ENCODE measurements at places on chromosomes 2 and 18.

- DNase-seq: no peak
Measured at GRCh38 chr2:217643789-217644301, 358.9 kb downstream of the TNS1 start.

DNA sequence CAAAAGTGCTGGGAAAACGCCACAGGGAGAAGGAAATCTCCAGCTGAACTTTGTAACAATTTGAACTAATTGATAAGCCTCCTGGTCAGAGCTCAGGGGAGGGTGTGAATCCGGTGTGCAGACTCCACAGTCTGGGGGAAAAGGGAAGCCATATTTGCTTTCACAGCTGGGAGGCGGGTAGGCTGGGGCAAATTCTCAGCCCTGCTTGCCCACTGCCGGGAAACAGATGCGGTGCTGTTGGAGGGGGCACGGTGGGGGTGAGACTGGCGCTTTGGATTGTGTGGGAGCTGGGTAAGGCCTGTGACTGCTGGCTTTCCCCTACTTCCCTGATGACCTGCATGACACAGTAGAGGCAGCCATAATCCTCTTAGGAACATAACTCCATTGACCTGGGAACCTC lies 134.8 kb downstream of the ADCYAP1 start:
- no peak for DNase-seq

GRCh38 chr18:8654503-8655451 lies 45.5 kb downstream of the RAB12 start:
- no peak for DNase-seq

DNA sequence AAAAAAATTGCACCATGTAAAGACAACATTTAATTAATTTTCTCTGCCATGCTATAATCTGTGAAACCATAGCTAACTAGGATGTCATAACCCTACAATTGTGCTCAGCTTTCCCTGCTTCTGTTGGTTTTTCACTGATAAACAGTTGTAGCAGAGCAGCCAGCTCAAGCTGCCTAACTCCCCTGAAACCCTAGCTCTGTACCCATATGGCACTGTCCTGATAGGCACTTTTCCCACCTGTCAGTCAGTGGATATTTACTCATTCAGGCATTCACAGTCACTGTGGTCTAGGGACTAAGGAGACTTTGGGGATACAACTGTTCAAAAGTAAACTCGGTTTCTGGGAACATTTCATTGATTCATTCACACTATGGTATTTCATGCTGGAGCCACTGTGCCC lies 407.0 kb downstream of the DSEL start:
- DNase-seq: no peak

- DNase-seq: no peak
Measured at GRCh38 chr2:196703695-196704094, 64.2 kb downstream of the CCDC150 start.

- DNase-seq: no peak
Measured at GRCh38 chr2:234279637-234280036, 217.2 kb downstream of the ARL4C start.

GRCh38 chr2:240234503-240234951 lies 94.1 kb upstream of the OTOS start:
- DNase-seq: no peak

- no peak for DNase-seq
Measured at GRCh38 chr2:109560265-109560664, 53.5 kb downstream of the SEPTIN10 start.

DNA sequence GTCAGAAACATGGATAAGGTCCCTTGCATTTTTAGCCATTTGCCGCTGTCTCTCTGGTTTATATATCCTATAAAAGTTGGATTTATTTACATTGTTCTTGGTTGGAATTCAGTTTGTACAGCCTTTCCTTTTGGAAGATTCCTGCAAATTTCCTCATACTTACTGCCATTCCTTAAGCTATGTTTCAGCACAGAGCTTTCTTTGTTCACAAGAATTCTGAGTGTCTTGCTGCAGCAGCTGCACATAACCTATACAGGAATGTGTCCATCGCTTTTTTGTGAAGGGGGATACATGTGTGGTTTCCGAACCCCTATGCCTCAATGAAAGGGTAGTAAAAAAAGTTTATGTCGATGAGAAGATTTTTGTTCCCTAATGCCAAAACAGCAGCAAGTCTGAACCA lies 48.3 kb upstream of the CCDC68 start:
- no peak for DNase-seq

GRCh38 chr2:110843496-110843895 lies 111.1 kb downstream of the ACOXL start:
- DNase-seq: no peak

DNA sequence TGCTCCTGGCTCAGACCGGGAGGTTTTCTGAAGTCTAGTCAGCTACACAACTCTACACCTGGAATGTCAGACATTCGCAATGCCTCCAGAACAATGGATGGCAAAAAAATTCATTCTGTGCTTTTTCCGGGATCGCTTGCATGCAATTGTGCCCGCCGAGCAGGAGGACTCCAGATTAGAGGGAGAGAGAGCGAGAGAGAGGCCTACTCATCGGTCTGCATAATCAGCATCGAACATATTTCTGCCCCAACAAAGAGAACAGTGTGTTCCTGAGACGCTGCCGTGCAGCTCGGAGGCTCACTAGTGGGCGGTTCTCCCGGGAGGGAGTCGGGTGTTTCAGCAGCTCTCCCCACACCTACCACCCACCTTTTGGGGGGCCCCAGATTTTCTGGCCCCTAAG lies 117.1 kb downstream of the KLHL29 start:
- no peak for DNase-seq

GRCh38 chr2:182406221-182406620 lies 20.6 kb downstream of the PDE1A start:
- no peak for DNase-seq

DNA sequence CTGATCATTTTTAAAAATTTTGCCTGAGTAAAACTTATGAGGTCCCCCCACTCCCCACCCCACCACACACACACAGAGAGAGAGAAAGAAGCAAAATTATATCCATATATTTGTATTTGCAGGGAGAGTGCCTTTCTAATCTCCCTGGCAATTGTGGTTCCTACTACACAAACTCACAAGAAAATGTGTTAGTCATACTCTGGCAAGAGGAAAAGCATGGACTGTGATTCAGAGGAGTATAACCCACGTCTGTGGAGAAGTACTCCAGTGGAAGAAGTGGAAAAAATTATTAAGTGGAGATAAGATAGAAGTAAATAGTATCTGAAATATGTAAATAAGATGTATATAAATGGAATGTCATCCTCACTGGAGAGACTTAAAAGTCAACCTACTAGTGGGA lies 114.0 kb downstream of the DSEL start:
- DNase-seq: no peak

GRCh38 chr18:60664736-60665135 lies 292.2 kb upstream of the MC4R start:
- no peak for DNase-seq

DNA sequence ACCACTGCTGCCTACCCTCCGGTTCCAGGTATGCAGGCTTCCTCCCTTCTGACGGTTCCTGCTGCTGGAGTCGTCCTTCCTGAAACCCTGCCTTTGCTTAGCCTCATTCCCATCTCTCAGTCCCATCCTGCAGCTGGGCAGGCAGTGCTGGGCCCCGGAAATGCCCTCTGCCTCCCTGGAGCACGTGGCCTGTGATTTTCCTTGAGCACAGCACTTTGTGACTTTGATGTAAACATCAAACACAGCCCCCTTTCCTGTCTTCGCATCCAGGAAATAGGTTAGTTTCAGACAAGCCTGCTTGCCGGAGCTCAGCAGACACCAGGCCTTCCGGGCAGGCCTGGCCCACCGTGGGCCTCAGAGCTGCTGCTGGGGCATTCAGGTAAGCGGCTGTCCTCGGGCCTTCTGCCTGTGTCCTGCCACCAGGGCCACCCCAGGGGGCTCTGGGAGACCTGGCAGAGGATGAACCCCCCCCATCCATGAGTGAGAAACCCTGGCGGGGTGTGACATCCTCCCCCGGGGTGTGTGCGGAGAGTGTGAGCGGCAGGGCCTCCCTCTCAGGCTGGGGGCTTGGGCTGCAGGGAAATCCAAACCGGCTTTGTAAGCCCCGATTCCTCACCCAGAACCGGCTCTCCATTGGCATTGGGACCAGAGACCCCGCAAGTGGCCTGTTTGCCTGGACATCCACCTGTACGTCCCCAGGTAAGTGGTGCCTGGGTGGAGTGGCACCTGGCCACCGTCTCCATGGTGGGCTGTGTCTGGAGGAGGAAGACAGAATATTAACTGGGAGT lies at the start of gene ZAP70:
Gene ZAP70, plus strand, starts transcription at position 281 of the 788 bp plus-strand sequence. CDS start 10,461 bp downstream, outside the sequence.
- no peak for DNase-seq

GRCh38 chr2:112760149-112760548 lies 4.3 kb downstream of the CKAP2L start:
- DNase-seq: no peak

DNA sequence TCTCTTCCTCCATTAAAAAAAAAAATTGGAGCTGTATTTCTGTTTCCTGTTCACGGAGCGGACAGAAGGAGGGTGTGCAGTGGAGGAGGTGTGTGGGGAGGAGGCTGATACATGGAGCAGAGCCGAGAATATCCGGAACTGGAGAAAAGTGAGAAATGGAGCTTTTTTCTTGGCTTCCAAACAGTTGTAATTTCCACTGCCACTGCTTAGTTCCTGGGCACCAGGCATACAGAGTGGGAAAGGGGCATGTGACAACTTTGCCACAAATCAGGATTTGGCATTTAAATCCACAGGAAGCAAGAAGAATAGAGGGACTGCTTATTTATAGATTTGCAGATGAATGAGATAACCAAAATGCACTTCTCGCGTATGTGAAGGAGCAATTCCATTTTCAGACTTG lies 71.2 kb downstream of the BCL11A start:
- no peak for DNase-seq

- no peak for DNase-seq
Measured at GRCh38 chr2:72003124-72003523, 144.5 kb downstream of the CYP26B1 start.

- no peak for DNase-seq
Measured at GRCh38 chr2:144704709-144705095, 184.8 kb upstream of the ZEB2 start.

GRCh38 chr18:77677536-77677935 lies 427.9 kb downstream of the GALR1 start:
- DNase-seq: no peak

DNA sequence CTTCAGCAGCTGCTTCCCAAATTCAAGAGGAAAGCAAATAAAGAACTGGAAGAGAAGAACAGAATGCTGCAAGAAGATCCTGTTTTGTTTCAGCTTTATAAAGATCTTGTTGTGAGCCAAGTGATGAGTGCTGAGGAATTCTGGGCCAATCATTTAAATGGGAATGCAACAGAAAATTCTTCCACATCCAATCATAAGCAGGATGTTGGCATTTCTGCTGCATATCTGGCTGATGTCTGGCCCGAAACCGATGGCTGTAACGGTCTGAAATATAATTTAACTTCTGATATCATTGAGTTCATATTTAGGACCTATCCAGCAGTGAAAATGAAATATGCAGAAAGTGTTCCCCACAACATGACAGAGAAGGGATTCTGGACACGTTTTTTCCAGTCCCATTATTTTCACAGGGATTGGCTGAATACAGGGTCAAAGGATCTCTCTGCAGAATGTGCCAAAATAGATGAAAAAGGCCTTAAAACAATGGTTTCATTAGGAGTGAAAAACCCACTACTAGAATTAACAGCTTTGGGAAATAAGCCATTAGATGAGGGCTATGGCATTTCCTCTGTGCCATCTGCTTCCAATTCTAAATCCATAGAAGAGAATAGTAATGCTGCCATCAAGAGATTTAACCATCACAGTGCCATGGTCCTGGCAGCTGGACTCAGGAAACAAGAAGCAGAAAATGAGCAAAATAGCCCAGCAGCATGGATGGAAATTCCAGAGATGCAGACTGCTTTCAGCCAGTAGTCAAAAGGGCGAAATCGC lies 175.6 kb downstream of the MC4R start:
- DNase-seq: no peak

GRCh38 chr2:191638079-191638801 lies 39.7 kb upstream of the NABP1 start:
- no peak for DNase-seq

GRCh38 chr18:24837066-24837465 lies 376.6 kb downstream of the HRH4 start:
- no peak for DNase-seq

- DNase-seq: no peak
Measured at GRCh38 chr18:57792631-57793301, 10.3 kb downstream of the ATP8B1 start.

DNA sequence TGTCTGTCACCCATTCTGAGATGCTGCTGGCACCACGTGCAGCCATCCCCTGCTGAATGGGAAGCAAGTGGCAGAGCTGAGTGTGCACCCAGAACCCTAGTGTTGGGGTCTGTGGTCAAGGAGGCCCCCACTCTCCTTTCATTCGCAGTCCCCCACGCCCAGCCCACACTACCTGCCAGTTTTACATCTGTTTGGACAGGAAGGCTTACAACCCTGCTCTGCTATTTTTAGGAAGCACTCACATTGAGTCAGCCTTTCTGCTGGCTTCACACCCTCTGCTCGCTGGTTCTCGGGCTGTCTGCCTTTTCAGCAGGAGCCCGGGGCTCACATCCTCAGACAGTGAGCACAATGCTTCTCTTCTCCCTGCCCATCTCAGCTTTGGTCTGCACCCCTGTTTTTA lies 10.7 kb upstream of the ADCY3 start:
- no peak for DNase-seq

DNA sequence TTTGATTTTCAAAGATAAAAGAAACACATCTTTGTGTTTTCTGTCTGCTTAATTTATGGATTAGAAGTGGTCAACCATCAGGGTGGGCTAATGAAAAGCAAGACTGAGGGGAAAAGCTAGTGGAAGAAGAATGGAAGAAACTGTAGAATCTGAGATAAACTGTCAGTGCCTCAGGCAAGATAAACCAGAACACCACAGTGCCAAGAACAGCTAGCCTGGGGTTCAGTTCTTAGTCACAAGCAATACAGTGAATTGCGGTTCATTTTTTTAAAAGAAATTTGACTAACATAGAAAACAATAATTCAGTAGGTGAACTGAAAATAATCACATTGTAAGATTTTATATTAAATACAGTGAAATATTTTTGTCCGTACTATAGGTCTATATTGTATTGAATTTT lies 22.0 kb upstream of the LNPK start:
- no peak for DNase-seq

DNA sequence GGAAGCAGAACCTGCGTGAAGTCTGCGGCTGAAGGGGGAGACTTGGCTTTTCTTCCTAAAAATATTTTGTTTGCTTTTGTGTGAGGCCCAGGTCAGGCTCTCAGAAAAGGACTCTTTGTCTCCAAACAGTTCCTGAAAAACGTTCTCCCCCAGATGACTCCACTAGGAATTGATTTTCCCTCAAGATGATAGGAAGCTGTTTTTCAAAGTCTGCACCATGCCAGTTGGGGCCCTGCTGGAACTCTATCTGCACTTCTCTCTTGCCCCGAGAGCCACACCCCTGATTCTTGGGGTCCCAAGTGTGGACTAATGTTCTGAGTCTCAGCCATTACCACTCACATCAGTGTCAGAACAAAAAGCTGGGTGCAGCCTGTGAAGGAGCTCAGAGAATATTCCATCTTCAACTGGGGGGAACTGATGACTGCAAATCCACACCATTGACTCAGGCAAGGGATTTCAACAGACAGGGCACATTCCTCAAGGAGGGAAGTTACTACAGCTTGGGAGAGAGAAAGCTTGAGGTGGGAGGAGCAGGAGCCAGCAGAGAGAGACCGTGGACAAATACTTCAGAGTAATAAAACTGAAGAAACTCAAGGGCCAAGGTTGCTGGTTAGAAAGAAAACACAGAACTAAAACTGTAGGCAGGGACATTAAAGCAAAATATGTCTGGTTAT lies 768.3 kb downstream of the RNF144A start:
- no peak for DNase-seq

Data from cortex of kidney (tissue), 1 donor.